ENCODE measurements at places on chromosomes 13 and 19.

DNA sequence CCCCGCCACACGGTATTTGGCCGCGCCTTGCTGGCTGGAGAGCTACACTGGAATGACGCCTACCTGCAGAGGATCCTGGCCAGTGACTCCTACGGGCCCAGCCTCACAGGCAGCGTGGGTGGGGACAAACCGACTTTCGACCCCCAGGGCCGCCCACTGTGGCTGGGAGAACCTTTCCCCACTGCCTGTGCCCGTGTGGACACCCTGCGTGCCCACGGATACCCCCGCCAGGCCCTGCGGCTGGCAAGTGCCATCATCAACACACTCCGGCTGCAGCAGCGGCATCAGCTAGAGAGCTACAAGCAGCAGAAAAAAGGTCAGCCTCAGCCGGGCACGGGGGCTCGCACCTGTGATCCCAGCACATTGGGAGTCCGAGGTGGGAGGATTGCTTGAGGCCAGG, 19.3 kb downstream of the ZSWIM4 start:
- DNase-seq, result no peak

DNA sequence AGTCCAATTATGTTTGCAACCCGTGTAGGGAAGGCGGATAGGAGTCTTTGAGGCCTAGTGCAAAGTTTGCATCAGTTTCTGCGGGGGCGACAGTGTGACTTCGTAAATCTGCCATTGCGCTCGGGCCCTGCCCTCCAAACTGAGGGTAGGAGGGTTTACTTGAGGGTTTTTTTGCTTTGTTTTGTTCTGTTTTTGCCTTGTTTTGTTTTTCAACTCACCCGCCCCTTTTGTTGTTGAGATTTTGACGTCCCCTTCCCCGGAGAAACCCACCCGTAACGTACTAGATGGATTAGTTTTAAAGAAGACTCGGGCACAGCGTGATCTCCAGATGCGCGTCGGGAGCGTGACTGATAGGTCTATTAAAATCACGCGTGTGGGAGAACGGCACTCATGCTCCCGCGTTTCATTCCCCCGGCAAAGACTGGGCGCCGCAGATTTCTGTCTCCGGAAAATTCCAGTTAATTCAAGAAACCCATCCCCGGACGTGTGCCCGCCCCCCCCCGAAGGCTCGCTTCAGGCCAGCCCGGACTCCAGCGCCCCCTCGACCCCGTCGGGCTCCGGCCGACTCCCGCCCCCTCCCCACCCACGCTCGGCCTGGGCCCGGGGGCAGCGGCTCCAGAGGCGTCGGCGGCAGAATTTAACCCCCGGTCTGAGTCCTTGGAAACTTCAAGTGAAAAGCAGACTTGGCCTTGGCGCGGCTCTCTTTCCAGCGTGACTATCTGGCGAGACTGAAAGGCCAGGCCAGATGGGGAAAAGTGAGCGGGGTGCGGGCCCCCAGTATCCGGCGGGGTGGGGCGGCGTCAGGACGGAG, 5.0 kb downstream of the SOX1 start:
- DNase-seq, result no peak

DNA sequence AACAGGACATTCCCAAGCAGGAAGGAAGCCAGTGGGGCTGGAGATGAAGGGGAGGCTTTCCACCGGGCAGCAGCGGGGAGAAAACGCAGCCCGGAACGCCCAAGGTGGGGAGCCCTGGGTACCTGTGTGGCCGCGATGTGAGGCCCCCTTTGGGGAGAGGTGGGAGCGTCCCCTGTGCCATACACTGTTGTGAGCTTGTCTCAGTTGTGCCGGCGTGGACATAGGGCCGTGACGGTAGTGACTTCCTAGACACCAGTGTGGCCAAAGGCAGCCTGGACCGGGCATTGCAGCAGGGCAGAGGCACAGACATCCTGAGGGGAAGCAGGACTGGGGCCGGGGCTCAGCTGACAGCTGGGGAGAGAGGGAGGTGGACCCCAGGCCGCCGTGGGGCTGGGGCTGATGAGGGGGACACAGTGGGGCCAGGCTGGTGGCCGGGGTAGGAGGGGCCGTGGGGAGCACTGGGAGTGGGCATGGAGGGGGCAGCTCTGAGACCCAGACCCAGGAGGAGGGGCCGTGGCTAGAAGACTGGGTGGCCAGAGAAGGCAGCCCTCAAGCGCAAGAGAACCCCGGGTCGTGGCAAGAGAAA, 38.5 kb upstream of the TFDP1 start:
- DNase-seq, result no peak

- no peak for DNase-seq
These were observed 218.2 kb downstream of the FGF14 start for GRCh38 chr13:102183509-102184182.

DNA sequence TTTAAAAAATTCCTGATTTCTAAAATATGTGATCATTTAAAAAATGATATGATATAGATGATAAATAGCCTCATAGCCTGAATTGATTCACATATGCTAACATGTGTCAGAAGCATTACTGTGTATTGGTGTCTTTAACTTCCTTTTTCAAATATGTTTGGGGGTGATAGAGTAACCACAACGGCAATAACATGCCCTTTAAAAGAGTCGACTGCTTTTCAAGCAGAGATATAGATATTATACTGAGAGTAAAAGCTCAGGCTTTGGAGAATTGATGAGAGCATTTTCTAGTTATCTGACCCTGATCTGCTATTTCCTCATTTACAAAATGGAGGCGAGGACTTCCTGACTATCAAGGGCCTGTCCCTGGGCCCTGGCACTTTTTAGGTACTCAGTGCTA, 260.5 kb downstream of the DCT start:
- DNase-seq, result no peak

GRCh38 chr19:3669947-3670795, 30.1 kb downstream of the PIP5K1C start:
- DNase-seq, result no peak

GRCh38 chr13:41673640-41674039, 216.3 kb downstream of the RGCC start:
- no peak for DNase-seq

DNA sequence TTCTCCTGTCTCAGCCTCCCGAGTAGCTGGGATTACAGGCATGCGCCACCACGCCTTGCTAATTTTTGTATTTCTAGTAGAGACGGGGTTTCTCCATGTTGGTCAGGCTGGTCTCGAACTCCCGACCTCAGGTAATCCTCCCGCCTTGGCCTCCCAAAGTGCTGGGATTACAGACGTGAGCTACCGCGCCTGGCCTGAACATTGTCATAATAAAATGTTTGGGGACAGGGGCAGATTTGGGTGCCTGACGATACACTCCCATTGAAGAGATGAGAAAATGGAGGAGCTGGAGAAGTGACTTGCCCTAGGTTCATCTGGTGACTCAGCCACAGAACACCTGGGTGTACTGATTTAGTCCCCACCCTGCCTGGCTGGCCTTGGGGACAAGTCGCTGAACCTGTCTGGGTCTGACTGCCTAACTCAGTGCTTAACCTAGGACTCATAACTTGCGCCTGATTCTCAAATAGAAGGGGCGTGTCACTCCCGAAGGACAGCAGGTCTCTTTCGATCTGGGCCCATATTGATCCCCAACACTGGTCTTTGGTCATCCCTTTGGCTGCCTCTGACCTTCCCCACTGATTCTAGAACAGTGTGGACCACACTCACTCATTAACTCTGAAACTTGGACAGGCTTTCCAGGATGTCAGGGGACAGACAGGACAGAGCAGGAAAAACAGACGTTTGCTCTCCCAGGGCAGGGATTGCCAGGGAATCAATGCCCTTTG, 7.6 kb upstream of the BICRA start:
- no peak for DNase-seq

DNA sequence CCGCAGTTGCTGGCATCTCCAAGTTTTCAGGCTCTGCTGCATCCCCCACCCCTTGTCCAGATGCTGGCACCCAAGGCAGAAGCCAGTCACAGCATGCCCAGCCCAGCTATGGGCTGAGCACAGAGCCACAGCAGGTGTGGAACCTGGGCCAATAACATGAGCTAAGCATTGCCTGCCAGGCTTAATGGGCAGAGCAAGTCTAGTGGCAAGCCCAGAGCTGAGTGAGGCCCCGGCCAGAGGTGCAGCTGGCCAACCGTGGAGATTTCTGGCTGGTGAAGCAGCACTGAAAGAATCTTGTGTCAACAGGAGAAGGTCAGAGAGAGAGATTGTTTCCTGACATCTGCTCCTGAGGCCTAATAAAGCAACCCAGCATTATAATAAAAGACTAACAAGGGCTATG, 111.0 kb downstream of the B3GLCT start:
- DNase-seq, result no peak

DNA sequence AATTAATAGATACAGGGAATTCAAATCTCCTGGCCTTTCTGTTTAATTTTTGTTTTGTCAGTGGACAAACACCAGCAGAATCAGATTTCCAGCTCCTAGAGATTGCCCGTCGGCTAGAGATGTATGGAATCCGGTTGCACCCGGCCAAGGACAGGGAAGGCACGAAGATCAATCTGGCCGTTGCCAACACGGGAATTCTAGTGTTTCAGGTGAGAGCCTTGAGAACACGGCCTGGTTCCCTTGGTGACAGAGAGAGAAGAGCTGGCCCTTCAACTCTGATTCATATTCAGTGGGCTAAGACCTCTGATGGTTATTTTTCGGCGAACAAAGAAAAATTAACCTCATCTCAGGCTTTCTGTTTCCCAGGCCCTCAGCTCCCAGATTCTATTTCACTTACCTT, 191.3 kb downstream of the STK24 start:
- DNase-seq, result no peak

- DNase-seq, result no peak
These were observed 33.4 kb downstream of the FAAP24 start for GRCh38 chr19:33005440-33005839.

Measured in GM13976 (cell line).